ENCODE measurements at places on chromosomes 6 and 20. TPM values are rescaled to one million over a fixed set of nuclear protein-coding genes. Genes with fewer than 3 reads are reported as not detected.

Gene SLC17A9
- 52.1 TPM for total RNA-seq

- DNase-seq: no peak
Measured at GRCh38 chr6:25125736-25126135, 153.4 kb upstream of the CARMIL1 start.

Gene SLC22A7
- total RNA-seq: not detected

Gene GRM1
- not detected for total RNA-seq

- no peak for DNase-seq
Measured at GRCh38 chr6:41729624-41730023, 5.8 kb downstream of the TFEB start.

Gene VSX1
- total RNA-seq: not detected

Gene PDE7B
- 0.50 TPM for total RNA-seq

- no peak for DNase-seq
Measured at GRCh38 chr6:140538926-140539325, 1164.5 kb upstream of the CITED2 start.

GRCh38 chr20:1295276-1295930 lies 29.3 kb downstream of the SNPH start:
- no peak for DNase-seq

- no peak for DNase-seq
Measured at GRCh38 chr6:69232496-69232895, 564.3 kb downstream of the LMBRD1 start.

GRCh38 chr6:107652526-107653182 lies 162.7 kb downstream of the SOBP start:
- no peak for DNase-seq

Gene BMP7
- total RNA-seq: not detected

All from activated naive CD8-positive, alpha-beta T cell treated with anti-CD3 and anti-CD28 coated beads for 36 hours (primary cell).